ENCODE measurements at places on chromosomes 2 and 18.

- DNase-seq: no peak
These were observed 28.2 kb downstream of the TMEM182 start for GRCh38 chr2:102790091-102790455.

DNA sequence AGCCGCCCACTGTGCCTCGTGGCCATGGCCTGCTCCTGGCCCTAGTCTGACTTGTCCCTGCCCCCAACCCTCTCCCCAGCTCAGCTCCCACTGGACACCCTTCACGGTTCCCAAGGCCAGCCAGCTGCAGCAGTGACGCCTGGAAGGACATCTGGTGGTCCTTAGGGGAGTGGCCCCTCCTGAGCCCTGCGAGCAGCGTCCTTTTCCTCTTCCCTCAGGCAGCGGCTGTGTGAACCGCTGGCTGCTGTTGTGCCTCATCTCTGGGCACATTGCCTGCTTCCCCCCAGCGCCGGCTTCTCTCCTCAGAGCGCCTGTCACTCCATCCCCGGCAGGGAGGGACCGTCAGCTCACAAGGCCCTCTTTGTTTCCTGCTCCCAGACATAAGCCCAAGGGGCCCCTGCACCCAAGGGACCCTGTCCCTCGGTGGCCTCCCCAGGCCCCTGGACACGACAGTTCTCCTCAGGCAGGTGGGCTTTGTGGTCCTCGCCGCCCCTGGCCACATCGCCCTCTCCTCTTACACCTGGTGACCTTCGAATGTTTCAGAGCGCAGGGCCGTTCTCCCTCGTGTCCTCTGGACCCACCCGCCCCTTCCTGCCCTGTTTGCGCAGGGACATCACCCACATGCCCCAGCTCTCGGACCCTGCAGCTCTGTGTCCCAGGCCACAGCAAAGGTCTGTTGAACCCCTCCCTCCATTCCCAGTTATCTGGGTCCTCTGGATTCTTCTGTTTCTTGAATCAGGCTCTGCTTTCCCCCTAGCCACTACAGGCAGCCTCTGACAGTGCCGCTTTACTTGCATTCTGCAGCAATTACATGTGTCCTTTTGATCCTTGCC lies 35.8 kb downstream of the ANO7 start:
- no peak for DNase-seq

GRCh38 chr2:33727361-33728032 lies 128.4 kb upstream of the FAM98A start:
- no peak for DNase-seq

- DNase-seq: no peak
These were observed 20.0 kb downstream of the C2orf74 start for GRCh38 chr2:61182059-61182383.

DNA sequence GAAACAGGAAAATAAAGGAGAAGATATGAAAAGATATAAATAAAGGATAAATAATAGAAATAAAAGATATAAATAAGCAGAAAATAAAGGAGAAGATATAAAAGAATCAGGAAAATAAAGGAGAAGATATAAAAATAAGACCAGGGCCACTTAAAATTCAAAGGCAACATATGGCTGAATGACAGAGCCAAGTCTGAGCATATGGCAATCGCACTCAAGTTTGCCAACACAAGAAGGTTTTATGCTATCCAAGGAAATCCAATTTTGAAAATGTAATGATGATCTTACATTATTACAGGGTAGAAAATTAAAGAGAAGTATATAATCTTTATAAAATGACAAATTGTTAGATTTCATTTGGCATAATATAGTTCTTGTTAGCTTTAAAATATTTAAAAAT lies 33.6 kb downstream of the USP40 start:
- no peak for DNase-seq

All from activated CD4-positive, alpha-beta memory T cell treated with anti-CD3 and anti-CD28 coated beads, Interleukin-2, amount 10 ng/mL, durations not matched to agents 7 days and 5 days (primary cell).